ENCODE measurements at places on chromosomes 11 and 22. TPM values are rescaled to one million over a fixed set of nuclear protein-coding genes. Genes with fewer than 3 reads are reported as not detected.

ZNF280A gene
- not detected for total RNA-seq

CYTH4 gene
- total RNA-seq: 25.1 TPM

PPFIA1 gene
- 78.0 TPM for total RNA-seq

ATF4 gene
- total RNA-seq: 403 TPM

GAL gene
- total RNA-seq: 5.7 TPM

SMDT1 gene
- 19.7 TPM for total RNA-seq

IL18BP gene
- total RNA-seq: 2.6 TPM

GTSE1 gene
- total RNA-seq: not detected

OAF gene
- 19.8 TPM for total RNA-seq

GRIK4 gene
- 0.29 TPM for total RNA-seq

SERPIND1 gene
- total RNA-seq: not detected

CD6 gene
- 0.98 TPM for total RNA-seq

MMP12 gene
- not detected for total RNA-seq

UBQLNL gene
- total RNA-seq: 1.3 TPM

OR56A1 gene
- not detected for total RNA-seq

DSCAML1 gene
- 0.64 TPM for total RNA-seq

MRGPRF gene
- total RNA-seq: 12.9 TPM

KRTAP5-4 gene
- not detected for total RNA-seq

MYBPC3 gene
- under 0.01 TPM for total RNA-seq

CARD16 gene
- total RNA-seq: 5.9 TPM

TRIM34 gene
- total RNA-seq: 5.9 TPM

KRTAP5-1 gene
- not detected for total RNA-seq

CCND1 gene
- total RNA-seq: 42.3 TPM

PKP3 gene
- total RNA-seq: 0.32 TPM

KRTAP5-8 gene
- total RNA-seq: not detected

RFPL2 gene
- total RNA-seq: 0.29 TPM

RBMXL2 gene
- 0.15 TPM for total RNA-seq

APLNR gene
- 3.3 TPM for total RNA-seq

MAPK8IP1 gene
- total RNA-seq: 7.2 TPM

MUC5AC gene
- not detected for total RNA-seq

TAF1D gene
- 172 TPM for total RNA-seq

APOBEC3B gene
- not detected for total RNA-seq

KCNJ11 gene
- 5.0 TPM for total RNA-seq

OR6T1 gene
- not detected for total RNA-seq

GSTT2B gene
- 4.3 TPM for total RNA-seq

UBTFL1 gene
- not detected for total RNA-seq

RIMBP3B gene
- not detected for total RNA-seq

LMNTD2 gene
- 6.1 TPM for total RNA-seq

HMBS gene
- total RNA-seq: 5.6 TPM

MRPL23 gene
- 171 TPM for total RNA-seq

KRTAP5-7 gene
- total RNA-seq: 0.16 TPM

FDXACB1 gene
- total RNA-seq: 1.6 TPM

MB gene
- 0.48 TPM for total RNA-seq

TCN1 gene
- total RNA-seq: not detected

OR51M1 gene
- total RNA-seq: not detected

Measured in breast epithelium (tissue), 4 donors.